ENCODE measurements at places on chromosomes 7 and 10.

DNA sequence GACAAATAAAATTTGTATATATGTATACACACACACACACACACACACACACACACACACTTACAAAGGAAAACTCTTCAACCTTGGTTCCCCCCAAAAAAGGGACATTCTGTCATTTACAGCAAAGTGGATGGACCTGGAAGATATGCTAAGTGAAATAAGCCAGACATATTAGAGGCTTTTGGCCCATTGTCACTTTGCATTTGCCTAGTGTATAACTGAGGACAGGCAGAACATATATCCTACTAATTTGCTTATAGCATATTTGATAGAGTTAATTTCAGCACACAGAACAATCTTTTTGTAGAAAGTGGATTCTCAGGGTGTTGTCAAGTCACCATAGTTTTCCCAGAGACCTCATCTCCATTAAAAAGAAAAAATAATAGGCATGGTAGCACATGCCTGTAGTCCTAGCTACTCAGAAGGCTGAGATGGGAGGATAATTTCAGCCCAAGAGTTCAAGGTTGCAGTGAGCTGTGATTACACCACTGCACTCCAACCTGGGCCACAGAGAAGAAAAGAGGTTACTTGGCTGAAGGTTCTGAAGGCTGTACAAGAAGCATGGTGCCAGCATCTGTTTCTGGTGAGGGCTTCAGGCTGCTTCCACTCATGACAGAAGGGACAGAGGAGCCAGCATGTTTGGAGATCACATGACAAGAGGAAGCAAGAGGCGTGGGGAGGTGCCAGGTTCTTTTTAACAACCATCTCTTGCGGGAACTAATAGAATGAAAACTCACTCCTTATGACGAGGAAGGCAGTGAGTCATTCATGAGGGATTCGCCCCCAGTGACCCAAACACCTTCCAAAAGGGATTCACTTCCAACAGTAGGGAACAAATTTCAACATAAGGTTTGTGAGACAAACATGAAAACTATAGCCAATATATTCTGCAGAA, 135.6 kb downstream of the TMEM168 start:
- no peak for DNase-seq

- no peak for DNase-seq
Measured at GRCh38 chr7:23494009-23494408, 23.7 kb upstream of the IGF2BP3 start.

- DNase-seq = no peak
Measured at GRCh38 chr7:646951-647350, 79.5 kb upstream of the DNAAF5 start.

DNA sequence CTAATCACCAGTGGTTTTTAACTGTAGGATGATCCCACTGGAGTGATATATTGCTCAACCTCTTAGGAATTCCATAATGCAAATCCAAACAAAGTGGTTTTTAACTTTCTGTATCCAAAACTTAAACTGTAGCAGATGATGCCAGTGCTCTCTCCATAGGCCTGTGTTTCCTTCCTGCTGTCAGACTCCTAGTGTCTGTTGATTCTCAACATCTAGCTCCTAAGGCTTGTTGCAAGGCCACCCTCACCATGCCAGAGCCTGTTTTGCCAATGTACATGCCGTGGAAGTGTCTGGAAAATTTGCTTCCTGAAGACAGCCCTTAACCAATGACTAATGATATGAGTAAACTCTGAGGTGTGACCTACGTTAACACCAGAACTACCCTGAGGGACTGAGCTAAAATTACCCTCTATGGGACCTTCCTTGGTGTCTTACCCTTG, 39.3 kb downstream of the C1GALT1 start:
- DNase-seq = no peak

DNA sequence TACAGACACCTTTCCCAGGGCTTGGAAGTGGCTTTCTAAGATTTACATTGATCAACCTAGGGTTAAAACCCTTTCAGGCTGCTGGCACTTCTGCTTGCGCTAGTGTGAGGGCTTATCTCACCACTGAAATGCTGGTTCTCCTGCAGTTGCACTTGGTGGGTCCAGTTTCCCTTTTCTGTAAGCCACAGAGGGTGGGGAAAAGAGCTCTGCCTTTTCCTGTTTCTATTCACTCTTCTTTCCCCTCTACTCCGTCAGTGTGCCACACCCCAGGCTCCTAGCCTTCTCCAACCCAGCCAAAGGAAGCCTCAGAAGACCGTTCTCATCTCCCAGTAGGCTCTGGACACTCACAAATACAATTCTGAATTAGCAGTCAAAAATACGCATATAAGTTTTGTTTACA, 19.0 kb upstream of the CAPZA2 start:
- DNase-seq = no peak

DNA sequence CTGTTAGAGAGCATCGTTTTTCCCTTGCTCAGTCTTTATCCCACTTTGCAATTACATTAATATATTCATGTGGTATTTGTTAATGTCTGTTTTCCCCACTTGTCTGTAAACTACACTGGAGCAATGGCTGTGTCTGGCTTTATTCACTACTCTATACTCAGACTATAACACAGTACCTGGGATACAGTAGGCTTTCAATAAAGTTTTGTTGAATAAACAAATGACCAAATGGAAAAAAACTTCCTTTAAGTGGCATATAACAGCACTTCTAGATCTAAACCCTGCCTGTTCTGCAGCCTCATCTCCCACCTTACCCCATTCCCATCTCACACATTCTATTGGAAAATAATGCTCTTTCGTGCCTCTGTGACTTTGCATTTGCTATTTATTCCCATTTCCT, 57.3 kb upstream of the SPOCK2 start:
- no peak for DNase-seq

DNA sequence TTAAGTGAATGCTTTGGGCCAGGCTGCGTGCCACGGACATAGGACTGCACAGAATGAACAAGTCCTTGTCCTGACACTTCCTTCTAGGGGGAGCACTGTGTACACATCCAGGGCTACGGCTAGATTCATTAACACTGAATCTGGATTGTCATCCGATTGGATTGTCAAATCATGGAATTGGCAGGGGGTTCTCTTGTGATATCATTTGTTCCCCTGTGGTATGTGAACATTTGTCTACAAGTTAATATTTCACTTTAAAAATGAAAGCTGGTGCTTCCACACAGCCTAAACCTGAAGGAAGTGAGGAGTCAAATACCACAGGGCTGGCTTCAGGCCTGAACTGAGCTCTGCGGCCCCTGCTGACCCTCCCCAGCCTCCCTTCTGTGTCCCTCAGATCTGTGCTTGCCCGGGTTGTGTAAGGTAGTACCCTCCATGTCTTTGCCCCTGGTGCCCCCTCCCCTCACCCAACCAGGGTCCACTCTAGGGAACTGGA, 75.6 kb downstream of the SNX10 start:
- DNase-seq = no peak

DNA sequence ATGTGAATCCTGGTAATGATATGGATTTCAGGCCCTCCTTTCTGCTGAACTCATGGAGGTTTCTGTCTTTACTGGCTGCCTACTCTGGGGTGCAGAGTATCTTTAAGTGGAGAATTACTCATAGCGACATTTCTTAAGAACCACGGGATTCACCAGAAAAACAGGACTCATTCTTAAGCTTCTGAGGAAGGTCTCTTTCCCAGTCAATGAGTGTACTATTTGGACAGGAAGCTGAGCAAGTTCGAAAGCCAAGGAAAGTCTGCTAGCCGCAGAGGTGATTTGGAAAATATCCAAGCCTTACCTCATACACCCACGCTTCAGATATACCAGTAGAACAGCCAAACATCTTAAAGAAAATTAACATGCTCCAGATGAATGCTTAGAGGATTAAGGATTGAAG, 377.6 kb upstream of the MYO3A start:
- peak; percentile 0 for DNase-seq

DNA sequence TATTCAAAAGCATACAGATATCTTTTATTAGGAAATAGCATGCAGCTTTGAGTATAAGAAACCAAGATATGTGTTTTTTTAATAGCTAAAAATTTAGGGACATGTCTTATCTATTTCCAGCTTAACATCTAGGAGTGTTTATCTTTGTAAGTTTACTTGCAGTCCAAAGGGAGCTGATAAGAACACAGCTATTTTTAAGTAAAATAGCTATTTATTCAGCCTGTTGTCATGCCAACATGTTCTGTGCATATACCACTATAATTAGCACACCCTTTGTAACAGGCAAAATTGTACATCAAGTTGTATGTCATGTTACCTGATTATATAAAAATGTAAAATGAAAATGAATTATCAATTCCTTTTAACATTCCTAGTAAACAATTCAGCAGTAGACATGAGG, 29.6 kb downstream of the FAM133B start:
- DNase-seq = no peak

All from activated CD4-positive, alpha-beta T cell treated with anti-CD3 and anti-CD28 coated beads, Interleukin-2, Interleukin-4, amounts not matched to agents 100 ng/mL and 50 ng/mL, durations not matched to agents 16 hours and 8 hours (primary cell).